Muscle of leg (tissue), 16 donors: ENCODE measurements at places on chromosomes 3 and 15. TPM values are rescaled to one million over a fixed set of nuclear protein-coding genes. Genes with fewer than 3 reads are reported as not detected.

Gene RASL12
- 15.2 TPM for total RNA-seq

Gene ANKRD63
- total RNA-seq: 0.22 TPM

Gene PARP9
- total RNA-seq: 12.7 TPM

Gene CCRL2
- total RNA-seq: 0.53 TPM

Gene ADAMTS9
- 97.4 TPM for total RNA-seq

Gene AGTR1
- total RNA-seq: 23.7 TPM

Gene ERICH6
- 0.09 TPM for total RNA-seq

Gene RASGRP1
- total RNA-seq: 0.35 TPM

Gene PSTPIP1
- 2.3 TPM for total RNA-seq

Gene CTXN2
- total RNA-seq: not detected

Gene DZIP1L
- 12.8 TPM for total RNA-seq

Gene EXD1
- not detected for total RNA-seq

Gene CELSR3
- 0.22 TPM for total RNA-seq

Gene GOLGA6L9
- 1.1 TPM for total RNA-seq
